Neuronal stem cell (in vitro differentiated cells): ENCODE measurements at places on chromosomes 1 and 21.

DNA sequence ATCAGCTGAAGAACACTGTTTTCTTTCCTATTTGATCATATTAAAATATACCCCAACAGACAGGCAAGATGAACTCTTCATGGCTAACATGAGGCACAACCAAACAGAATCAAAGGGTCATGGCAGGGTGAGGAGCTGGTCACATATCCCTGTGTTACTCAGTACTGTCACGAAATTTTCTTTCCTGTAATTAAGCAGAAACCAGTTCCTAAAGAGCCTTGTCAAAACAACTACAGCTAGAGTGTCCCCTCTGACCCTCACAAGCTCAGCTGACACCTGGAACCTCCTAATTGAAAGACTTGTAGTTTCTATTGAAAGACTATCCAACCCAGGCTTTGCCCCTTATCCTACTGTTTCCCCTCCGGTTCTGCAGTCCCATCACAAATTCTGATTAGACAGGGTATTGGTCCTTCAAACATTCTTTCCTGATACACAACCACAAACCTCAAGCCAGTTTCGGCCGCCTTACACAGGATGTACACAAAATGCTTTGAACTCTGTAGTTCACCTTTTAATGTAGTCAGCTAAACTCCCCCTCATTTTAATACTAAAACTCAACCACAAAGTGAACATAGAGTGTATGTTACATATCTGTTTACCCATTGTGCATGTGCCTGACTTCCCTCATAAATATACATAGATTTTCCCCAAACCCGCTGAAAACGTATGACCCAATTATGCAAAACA lies 651.9 kb downstream of the MRPL39 start:
- DNase-seq: no peak

DNA sequence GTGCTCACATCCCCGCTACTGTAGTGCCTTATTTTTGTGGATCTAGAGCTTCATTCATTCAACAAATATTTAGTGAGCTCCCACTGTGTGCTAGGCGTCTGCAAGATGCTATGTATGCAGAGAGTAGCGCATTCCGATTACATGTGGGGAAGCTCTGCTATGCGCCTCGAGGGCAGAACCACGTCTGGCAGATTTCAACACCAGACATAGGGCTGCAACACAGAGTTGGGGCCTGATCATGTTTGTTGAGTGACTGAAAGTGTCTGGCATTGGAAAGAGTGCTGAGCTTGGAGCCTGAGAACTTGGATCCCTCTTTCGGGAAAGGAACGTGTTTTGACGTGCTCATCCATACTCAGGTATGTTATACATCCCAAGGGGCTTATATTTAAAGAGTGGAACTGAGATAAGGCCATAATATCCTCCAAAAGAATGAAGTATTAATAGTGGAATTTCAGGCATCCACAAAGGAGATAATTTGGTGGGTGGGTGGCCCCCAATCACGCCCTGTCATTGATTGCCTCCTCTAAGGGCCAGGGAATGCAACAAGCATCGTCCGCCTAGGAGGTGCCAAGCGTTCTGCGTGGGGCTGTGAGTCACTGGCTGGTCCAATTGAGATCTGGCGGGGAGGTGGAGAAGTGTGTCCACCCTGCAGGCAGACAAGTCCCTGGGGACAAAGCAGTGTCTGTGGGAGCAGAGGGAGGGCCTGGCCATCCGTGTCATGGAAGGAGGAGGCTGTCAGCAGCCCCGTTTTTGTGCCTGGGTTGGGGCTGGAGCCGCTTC lies 62.8 kb upstream of the ZBTB40 start:
- no peak for DNase-seq

DNA sequence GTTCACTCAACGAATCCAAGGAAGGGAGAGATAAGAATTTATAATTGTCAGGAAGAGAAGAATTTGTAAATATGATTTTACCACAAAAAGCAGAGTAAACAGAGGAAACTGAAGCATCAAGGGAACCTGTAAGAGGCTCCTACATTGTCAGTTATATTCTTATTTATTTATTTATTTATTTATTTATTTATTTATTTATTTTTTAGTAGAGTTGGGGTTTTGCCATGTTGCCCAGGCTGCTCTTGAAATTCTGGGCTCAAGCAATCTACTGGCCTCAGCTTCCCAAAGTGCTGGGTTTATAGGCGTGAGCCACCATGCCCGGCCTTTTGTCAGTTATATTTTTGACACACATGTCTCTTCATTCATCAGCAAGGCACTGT lies 47.1 kb downstream of the FCRL3 start:
- DNase-seq: no peak

- DNase-seq: no peak
Observed at GRCh38 chr1:235648407-235648907, 1.1 kb downstream of the GNG4 start.

DNA sequence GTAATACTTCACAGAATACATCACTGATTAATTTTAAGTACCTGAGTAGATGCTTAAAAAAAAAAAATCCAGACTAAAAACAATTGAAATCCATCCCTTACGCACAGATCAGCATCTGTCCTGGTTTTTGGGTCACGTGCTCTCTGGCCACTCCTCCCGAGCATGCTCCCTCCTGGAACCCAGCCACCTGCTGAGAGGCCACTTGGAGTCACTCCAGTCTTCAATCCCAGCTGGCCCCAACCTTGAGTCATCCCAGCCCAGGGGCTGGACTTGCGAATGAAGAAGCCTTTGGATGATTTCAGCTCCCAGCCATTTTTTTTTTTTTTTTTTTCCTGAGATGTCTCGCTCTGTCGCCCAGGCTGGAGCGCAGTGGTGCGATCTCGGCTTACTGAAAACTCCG lies 8.9 kb downstream of the MAP1LC3C start:
- DNase-seq: no peak

DNA sequence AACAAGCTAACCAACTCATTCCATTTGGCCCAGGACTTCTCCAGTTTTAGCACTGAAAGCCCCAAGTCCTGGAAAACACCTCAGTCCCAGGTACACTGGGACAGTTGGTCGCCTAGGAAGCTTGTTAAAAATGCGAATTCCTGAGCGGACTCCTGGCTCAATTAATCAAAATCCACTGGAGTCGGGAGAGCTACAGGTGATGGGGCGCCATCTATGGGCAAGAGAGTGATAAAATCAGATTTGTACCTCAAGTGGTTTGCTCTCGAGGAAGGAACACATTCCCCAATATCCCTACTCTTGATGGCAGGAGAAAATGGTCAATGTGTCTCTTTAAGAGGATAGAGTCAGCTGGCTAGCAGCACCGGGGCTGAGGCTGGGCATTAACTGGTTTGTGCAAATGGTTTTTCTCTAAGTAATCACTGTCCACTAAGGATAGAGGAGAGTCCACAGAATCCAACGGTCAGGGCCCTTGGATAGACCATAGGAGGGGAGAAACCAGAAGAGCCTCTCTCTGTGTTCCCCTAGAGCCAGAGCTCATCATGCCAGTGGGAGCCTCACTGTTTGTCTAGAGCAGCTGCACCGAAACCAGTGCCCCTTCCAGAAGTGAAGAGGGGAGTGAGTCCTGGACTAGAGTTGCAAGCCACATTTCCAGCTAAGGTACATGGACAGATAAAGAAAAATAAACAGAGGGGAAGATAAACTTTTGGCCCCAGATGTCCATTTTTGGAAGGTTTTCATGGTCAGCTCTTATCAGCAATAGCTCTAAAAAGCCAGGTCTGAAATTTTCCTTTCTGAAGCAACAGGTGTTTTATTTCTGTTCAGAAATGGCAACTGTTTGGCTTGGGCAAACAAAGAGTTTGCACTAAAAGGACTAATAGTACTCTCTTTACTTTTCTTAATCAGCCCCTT lies 148.5 kb downstream of the TENT5C start:
- peak; percentile 59 for DNase-seq

GRCh38 chr1:86775395-86775794 lies 71.0 kb downstream of the SH3GLB1 start:
- DNase-seq: no peak

DNA sequence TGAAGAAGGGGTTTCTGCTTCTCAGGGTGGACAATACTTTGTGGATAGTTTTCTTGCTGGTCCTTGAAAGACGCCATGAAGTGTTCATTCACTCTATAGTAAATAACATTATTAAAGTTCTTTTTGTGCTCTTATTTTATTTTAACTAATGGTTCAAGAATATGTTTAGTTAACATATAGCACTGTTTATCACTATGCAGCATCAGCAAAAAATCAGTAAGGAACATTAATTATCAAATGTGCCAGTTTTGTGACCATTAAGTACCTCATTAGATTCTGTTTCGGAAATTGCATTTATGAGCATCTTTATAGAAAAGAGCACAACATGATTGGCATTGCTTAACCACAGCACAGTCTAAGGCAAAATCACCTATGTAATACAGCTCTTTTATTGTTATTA lies 385.6 kb downstream of the LMO4 start:
- no peak for DNase-seq

DNA sequence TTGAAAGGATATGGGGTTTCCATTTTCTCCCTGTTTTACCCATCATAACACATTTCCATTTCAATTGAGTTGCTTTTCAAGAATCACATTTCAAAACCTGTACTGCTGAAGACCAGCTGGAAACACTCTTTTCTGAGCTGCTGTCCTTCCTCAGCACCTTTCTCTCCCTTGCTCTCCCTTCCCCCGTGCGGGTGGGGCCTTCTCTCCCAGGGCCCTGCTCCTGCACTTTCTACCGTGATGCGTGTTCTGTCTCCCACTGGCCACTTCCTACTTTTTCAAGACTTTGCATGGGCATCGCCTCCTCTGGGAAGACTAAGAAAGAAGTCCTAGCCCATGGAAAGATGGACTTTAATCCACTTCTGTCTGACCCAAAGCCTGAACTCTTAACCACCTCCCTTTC lies 390.4 kb downstream of the PTPRU start:
- no peak for DNase-seq

DNA sequence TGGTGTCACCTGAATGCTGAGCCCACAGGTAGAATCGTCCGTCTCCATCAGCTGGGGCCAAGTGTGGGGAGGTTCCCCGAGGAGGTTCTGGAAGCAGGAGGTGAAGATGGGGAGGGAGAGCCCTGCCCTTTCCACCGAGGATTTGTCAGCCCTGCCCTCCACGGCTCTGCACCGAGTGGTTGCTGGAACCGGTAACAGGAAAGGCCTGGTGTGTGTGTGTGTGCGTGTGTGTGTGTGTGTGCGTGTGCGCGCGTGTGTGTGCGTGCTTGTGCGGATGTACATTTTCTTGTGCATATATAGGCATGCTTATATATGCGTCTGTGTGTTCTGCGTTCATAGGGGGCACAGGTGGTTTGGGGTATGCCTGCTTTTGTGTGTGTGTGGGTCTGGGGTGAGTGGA lies 3.5 kb downstream of the NBL1 start:
- no peak for DNase-seq

GRCh38 chr1:228352677-228353481 lies 53.8 kb downstream of the TRIM11 start:
- no peak for DNase-seq

- DNase-seq: no peak
Observed at GRCh38 chr1:63723602-63724001, 50.2 kb upstream of the ROR1 start.

- no peak for DNase-seq
Observed at GRCh38 chr21:36909423-36909822, 57.0 kb downstream of the HLCS start.

DNA sequence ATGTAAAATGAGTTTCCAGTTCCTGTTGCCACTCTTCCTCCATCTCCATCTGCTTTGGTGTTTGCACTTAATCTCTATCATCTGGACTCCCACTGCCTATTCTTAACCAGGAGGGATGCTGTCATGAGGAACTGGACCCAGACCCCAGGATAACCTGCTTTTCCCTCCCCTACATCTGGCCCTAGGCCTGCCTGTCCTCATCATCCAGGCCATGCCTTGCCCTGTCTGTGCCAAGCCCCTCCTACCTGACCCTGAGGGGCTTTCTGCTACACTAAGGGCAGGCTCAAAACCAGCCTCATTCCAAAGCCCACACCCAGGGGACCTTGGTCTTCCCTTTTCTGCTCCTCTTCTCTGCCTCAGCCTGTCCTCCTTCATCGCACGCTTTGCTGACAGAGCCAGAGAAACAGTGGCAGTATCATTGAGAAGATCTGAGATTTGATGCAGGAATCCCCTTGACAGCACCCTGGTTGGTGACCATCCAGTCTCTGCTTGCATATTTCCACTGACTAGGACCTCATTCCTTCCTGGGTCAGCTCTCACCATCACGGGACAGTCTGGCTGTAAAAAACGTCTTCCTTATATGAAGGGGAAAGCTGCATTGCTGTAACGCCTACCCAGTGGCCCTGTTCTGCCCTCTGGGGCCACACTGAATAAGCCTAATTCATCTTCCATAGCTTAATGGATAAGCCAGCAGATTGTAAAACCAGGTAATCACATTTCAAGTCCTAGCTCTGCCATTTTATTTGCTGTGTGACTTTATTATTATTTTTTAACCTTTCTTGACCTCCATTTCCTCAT lies 38.8 kb downstream of the PLXNA2 start:
- DNase-seq: no peak

GRCh38 chr1:214224611-214225354 lies 56.2 kb upstream of the SMYD2 start:
- no peak for DNase-seq

DNA sequence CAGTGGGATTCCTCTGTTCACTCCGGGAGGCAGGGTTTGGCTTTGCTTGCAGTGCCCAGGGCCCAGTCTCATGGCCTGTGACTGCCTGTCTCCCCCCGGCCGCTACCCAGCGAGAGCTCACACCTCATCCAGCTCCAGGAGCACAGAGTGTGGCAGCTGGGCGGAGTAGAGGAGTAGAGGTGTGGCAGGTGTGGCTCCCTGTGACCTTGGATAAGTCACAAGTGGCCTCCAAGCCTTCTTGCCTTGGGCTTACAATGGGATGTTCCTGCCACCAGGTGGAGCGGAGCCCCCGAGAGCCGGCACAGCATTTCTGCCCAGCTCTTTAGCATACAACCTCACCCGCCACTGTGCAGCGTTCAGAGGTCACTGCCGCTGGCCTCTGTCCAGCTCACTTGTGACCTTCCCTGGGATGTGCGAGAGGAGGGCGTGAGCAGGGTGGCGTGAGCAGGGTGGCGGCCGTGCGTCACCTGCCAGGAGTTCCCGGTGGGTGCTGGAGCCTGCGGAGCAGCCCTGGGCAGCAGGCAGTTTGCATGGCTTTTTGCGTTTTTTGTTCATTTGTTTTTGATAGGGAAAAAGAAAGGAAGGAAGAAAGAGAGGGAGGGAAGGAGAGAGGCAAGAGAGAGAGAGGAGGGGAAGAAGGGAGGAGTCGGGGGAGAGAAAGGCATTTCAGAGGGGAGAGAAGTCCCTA lies 42.4 kb downstream of the CRYAA start:
- no peak for DNase-seq

GRCh38 chr1:117110774-117111173 lies 10.8 kb downstream of the TRIM45 start:
- DNase-seq: no peak

GRCh38 chr1:221241157-221241556 lies 361.9 kb downstream of the HLX start:
- DNase-seq: no peak

DNA sequence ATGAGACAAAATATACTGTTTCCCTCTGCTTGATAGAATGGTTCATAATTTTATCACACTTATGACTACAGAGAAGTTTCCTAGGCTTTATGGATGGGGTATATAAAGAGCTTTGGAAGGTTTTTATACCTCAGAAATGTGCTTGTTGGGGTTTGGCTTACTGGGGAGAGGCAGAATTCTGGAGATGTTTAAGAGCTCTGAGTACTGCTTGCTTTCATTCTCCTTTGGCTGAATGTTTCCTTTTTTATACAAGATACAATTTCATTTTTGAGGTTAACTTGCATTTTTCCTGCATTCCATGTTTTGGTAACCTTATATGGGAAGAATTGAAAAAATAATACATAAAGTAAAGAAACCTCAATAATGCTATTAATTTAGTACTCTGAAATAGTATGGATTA lies 157.7 kb upstream of the COL11A1 start:
- no peak for DNase-seq
